Anterior cingulate cortex (tissue), 58 donors: ENCODE measurements at places on chromosomes 2 and 18.

GRCh38 chr18:52254367-52254766 lies 85.6 kb upstream of the DCC start:
- no peak for DNase-seq

DNA sequence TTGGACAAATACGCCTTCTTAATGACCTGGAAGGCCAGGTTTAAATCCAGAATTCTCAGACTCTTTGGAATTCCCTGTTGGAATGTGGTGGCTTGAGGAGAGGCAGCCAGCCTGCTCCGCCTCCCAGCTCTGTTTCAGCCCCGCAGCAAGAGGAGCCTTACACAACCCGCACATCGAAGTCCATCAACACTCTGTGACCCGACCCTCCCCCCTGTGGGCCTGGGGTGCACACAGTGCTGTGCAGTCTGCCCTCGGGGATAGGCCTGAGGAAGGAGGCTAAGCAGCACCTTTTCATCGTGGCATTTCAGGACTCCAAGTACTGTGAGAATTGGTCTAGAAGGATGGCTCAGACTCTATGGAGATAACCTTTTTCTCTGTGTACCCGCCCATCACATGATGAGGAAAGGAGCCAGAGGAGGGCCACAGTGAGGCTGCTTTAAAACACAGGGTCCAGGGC lies 73.7 kb downstream of the GREB1L start:
- no peak for DNase-seq

- DNase-seq = no peak
Measured at GRCh38 chr2:210227290-210228088, 2.2 kb upstream of the ACADL start.

GRCh38 chr18:78948221-78948620 lies 31.4 kb upstream of the SALL3 start:
- DNase-seq = no peak

- DNase-seq = no peak
Measured at GRCh38 chr2:208638059-208638458, 231.5 kb downstream of the PTH2R start.

DNA sequence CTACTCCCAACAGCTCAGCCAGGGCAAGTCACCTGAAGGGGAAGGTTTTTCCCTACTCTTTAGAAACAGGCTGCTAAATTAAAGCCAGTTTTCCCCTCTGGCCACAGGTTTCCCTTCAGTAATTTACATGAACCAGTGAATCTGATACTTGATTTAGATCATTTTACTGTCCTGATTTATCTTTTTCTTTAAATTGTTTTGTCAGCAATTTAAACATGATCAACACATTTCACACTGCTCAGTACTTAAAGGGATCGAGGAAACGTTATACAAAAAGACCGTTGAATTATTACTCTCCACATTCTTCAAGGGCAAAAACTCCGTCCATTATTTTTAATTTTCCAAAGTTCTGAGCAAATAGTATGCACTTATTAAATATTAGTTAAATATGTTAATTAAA lies 1165.7 kb upstream of the GYPC start:
- no peak for DNase-seq

- DNase-seq = no peak
Measured at GRCh38 chr2:76997296-76997695, 524.9 kb downstream of the LRRTM4 start.

- no peak for DNase-seq
Measured at GRCh38 chr2:205776139-205776538, 93.8 kb downstream of the NRP2 start.

DNA sequence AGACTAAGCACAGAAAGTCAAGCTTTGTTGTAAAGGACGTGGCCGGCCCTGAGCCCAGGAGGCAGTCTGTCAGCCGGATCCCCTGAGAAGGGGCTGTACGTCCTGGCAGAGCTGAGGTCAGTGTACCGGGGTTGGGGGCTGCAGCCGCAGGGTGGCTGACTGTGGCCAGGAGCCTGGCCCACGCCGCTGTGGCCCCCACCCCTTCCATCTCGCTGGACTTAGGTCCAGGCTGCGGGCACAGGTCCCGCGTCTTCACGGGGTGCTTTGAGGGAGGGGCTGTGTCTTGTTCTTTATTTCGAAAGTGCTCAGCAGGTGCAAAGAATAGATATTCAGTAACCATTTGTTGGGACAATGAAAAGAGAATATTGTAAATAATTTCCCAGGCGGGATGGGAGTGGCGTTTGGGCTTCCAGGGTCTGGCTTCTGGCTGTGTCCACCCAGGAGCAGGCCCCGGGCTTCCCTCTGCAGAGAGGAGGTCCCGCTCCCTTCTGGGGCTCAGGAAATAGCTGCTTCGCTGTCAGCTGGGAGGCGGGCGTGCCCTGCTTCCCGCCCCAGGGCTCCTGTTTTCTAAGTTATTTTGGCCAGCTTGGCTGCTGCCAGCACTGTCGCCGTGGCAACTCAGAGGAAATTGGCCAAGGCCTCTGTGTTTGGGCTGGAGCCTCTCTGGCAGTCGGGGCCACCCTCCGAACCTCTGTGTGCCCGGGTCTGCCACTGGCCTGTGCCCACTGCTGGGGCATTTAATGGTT lies 7.4 kb downstream of the NFATC1 start:
- DNase-seq = peak; percentile 38

DNA sequence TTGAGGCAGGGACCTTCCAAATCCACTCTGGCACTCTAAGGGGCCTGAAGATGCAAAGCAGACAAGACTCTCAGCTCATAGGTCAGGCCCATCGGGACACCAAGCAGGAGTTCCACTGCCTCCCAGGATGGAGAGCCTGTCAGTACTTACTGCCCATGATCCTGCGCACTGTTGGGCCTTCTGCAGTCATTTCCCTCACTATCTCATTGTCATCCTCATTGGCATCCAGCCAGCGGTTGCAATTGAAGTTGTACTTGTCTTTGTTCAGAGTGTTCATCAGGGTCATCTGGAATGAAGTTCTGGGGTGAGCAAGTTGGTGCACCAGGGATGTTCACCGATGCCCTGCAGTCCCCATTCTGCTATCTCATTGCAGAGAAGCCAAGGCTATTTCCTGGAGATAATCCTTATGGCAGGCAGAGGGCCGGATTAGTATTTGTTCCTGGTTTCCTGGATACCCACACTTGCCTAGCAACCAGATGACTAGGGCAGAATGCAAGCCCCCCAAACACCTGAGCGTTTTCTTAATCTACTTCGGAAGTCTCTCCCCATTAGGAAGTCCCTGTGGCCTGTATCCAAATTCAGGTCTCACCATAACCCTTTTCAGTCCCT lies 65.1 kb downstream of the LOXHD1 start:
- no peak for DNase-seq

DNA sequence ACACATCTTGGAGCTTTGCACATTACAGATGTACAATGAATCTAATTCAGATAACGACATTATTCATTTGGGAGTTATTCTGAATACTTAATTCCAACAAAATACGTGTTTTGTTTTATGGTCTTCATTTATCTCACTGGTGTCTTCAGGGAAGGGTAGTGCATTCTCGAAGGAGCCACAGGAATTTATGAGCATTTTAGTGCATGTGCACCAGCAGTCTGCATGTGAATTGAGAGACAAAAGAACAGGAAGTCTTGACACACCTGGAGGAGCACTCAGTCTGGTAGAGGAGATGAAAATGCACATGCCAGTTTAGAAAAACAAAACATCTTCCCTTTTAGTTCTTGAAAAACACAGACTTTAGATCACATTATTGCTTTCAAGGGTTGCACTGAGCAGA lies 228.7 kb downstream of the LRATD1 start:
- no peak for DNase-seq

DNA sequence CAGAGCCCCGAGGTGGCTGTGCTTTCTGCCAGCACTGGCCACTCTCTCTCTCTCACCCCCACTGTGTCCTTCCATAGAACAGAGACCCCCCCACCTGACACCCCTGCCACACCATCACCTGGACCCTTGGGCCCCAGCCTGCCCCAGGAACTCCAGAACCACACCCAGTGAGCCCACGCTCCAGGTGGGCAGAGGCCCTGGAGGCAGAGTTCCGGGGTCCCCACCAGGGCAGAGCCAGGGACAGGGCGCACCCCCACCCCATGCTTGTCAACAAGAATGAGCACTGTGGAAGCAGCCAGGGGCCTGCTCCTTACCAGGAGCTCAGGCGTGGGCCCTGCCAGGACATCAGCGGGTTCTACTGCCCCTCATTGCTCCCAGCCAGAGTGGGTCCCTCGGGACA lies 14.6 kb downstream of the PASK start:
- DNase-seq = no peak

DNA sequence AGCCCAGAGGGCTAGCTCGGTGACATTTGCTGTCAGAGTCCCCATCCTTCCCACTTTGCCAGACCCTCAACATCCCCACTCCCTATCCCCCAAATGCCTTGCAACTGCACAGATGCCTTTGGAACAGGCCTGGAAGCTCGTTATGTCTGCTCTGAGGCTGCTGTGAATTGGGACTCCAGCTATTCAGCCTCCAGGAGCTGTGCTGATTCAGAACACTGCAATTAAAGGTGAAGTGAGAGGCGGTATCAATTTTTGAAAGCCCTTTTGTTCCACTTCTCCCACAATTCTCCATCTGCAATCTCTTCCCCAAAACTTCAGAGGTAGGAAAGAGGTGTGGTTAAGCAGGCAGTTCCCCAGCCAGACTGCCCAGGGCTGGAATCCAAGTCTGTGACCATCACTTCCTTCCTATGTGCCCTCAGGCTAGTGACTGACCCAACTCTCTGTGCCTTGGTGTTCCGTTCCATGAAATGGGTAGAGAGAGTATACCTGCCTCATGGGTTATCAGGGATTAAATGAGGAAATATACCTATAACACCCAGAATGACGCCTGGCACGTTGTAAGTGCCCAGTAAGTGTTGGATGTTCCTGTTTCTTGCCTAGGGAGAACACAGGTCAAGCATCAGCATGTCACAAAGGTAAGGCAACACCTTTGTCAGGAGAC lies 17.5 kb downstream of the NOSTRIN start:
- no peak for DNase-seq

DNA sequence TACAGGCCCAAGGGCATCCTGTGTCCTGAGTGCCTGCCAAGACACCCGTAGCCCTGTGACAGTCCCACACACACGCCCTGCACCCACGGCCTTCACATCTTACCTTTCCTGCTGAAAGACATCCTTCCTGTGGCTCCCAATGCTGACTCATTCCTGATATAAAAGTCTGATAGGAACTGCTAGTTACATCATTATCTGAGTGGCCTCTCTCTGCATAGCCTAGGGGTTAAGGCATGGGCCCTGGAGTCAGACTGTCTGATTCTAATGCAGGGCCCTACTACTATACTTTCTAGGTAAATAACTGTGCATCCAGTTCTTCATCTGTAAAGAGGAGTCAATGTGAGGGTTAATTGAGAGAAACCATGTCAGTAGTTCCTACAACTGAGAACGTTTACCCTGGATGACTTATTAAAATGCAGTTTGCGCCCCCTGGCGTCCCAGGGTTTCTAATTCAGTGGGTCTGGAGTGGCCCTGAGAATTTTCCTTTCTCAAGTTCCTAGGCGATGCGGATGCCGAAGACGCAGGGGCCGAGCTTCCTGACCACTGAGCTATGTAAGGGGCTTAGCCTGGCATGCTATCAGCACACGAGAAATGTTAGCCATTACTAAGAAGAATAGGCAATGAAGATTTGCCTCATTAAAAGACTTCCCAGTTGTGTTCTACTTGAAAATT lies 6.0 kb upstream of the GPR45 start:
- peak; percentile 61 for DNase-seq

DNA sequence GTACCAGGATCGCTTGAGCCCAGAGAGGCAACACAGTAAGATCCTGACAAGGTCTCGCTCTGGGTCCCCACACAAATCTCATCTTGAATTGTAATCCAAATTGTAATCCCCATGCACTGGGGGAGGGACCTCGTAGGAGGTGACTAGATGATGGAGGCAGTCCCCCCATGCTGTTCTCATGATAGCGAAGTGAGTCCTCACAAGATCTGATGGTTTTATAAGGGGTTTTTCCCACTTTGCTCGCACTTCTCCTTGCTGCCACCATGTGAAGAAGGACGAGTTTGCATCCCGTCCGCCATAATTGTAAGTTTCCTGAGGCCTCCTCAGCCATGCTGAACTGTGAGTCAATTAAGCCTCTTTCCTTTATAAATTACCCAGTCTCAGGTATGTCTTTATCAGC lies 46.0 kb upstream of the SERTAD2 start:
- no peak for DNase-seq

- no peak for DNase-seq
Measured at GRCh38 chr2:43193652-43194120, 32.7 kb downstream of the ZFP36L2 start.

DNA sequence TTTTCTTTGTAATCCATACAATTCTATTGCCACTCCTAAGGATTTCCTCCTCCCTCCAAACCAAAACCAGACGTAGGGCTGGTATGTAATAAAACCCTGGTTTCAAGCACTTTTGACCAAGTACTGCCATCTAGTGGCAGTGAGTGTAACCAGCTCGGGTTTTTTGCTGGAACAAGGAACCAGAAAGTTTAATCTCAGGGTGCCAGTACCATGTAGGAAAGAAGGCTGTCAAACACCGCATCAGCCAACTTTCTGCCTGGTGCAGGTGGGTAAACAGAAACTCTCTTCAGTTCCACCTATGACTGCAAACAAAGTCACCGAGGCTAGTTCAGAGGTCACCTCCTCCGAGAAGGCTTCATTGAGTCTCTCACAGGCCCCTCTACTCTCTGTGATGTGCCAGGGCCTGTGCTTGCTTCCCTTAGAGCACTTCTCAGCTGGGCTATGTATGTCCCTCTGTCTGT lies 10.2 kb upstream of the THNSL2 start:
- peak; percentile 35 for DNase-seq

DNA sequence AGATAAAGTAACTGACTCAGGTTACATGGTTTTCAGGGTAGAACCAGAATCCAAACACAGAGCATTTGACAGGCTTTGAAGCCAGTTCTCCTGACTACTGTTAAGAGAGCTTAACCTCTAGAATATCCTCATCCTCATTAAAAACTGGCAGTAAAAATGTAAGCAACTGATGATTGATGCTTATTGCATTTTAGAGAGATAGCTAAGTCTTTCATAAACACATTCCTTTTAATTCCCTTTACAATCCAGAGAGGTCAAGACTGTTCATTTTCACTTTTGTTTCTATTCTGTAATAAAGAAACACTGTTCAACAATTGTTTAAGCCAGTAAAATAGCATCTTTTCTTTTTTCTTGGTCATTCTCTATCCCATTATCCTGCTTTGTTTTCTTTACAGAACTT lies 53.9 kb upstream of the RAB27B start:
- DNase-seq = no peak

GRCh38 chr2:212549463-212549862 lies 10.9 kb upstream of the ERBB4 start:
- no peak for DNase-seq

DNA sequence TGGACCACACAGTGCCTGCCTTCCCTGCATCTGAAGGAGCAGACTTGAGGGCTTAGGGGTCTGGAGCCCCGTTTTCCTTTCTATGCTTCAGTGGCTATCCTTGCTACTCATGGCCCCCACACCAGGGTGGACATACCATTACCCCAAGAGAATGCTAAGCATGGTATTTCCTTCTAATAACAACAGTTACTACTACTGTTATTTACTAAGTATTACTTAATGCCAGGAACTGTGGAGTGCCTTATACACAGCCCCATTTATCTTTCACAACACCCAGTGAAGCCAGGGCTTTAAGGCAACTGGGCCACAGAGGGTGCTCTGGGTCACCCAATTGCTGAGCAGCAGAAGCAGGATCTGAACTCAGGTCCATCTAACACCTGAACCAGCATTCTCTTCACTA lies 5.8 kb upstream of the PAX8 start:
- no peak for DNase-seq

- DNase-seq = no peak
Measured at GRCh38 chr18:66754335-66754734, 150.4 kb upstream of the CDH19 start.
